ENCODE measurements at places on chromosomes 4 and X.
A peak's percentile ranks its signal among the peaks of the same experiment; 100 is the strongest.

- peak; percentile 1 for DNase-seq
Measured at GRCh38 chrX:23394421-23394820, 59.8 kb downstream of the PTCHD1 start.

DNA sequence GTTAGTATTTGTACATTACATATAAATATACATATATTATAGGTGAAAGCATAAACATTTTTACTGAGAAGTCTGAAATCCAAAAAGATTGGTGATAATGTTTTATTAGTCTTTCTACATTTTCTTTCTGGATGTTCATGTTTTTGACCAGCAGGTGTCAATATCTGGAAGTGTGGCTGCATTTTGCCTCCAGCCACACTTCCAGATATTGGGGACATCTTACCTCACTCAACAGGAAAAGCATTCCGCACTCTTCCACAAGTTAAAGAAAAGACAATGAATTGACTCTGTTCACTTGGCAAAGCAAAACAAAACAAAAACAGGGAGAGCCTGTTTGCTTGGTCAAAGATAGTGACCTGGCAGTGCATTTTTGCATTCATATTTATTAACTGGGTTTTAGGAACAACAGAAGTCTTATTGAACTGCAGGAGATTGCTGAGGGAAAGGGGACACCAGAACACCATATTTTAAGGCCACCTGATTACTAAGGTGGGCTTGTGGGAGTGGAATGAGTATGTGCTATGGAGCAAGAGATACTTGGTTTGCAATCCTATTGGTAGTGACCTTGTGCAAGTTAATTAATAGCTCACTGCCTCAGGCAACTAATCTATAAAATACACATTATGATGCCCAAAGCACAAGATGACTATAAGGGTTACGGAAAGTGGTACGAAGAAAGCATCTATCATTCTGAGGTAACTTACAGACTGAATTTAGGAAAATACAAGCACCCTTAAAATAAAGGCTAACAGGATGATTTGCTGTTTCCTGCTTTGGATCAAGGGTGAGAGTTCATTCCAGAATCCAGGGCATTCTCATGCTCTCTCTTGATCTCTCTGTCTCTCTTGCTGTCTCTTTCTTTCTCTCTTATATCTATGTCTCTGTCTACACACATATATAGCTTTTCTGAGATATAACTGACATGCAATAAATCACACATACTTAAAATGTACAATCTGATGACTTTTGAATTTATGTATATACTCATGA lies 389.9 kb upstream of the EMCN start:
- DNase-seq = peak; percentile 50

DNA sequence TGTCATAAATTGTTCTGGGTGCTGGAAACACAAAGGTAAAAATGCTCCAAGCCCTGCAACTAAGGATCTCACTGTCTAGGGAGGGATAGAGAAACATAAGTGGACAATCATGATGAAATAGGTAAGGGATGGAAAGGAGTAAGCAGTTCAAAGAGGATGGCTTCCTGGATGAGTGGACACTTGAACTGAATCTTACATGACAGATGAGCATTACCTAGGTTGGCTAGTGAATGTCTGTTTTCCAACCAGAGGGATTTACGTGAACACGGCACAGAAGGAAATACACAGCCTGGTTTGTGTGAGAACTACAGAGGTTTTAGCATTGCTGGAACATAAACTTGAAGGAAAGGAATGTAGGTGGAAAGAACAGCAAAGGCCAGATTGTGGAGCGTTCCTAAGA lies 150.2 kb upstream of the GALNT7 start:
- DNase-seq = no peak

DNA sequence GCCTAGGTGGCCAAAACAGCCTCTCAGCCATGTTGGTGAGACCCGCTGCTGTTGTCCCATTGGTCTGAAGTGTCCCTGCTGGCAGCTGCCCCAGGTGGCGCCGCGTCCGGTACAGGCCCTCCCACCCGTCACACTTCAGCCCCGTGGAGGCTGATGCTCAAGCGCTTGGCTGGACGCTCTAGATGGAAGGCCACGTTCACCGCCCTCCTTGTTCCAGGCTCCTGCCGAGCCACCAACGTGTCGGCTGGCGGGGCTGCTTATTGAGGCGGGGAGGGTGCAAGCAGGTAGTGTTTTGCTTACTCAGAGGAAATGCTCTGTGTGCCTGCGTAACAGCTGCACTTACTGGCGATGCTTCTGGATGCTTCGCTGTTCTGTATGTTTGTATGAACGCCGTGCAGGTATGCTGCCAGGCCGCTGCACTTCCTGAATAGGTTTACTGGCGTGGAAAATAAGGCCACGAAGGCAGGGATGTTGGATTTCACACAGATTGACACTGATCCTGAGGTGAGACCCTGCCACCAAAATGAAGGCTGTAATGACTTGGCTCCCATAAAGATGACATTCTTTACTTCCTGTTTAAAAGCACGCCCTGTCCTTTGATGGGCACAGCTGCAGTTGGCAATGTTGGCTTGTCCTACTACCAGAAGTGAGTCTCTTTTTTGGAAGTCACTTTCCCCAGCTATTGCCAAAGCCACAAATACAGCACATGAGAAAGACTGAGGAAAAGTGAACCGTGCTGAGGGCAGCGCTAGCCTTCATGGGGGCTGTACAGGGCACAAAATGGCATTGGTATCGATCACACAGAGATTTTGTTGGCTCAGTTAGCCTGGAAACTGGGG lies 21.0 kb upstream of the CLCN4 start:
- DNase-seq = no peak

DNA sequence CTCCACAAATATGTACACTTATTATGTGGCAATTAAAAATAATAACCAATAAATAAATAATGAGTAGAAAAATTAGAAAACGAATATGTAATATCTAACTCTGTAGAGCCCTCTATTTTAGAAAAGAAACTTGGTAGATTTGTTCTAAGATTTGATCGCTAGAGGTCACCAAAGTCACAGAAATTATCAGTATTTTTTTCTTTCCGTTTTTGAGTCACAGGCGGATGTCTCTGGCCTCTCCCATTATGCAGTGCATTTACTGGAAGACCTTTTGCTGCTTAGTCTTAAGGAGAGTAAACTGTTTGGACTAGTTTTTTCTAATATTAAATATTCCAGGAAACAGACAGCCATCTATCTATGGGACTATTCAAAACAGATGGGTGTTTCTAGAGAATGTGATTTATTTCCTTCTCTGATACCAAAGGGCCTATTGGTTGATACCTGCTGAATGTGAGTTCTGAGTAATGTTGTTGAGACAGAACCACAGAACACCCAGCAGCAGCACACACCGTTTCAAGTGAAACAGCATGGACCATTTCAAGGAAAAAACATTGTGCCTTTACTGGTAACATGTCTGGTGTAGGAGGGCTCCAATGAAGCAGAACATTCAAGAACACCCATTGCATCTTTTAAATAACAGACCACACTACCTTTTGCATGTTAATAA lies 34.0 kb upstream of the GYPA start:
- DNase-seq = peak; percentile 75
